ENCODE measurements at places on chromosomes 13 and 19. TPM values are rescaled to one million over a fixed set of nuclear protein-coding genes. Genes with fewer than 3 reads are reported as not detected.

DNA sequence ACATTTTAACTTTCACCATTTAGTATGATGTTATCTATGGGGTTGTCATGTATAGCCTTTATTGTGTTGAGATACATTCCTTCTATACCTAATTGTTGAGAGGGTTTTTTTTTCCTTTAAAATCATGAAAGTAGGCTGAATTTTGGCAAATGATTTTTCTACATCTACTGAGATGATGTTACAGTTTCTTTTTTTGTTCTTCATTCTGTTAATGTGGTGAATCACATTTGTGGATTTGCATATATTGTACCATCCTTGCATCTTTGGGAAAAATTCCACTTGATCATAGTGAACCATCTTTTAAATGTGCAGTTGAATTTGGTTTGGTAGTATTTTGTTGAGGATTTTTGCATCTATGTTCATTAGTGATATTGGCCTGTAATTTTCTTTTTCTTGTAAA lies 29.2 kb downstream of the CCNA1 start:
- no peaks in the 10 kb centered on the region for H3K4me1 ChIP-seq
- no peak for DNase-seq
- no peaks in the 10 kb centered on the region for H3K27me3 ChIP-seq
- H3K36me3 ChIP-seq, result no peaks in the 10 kb centered on the region
- no peak overlapping the region for H3K4me3 ChIP-seq

GRCh38 chr13:98988277-98988676 lies 10.4 kb upstream of the DOCK9 start:
- no peaks in the 10 kb centered on the region for H3K27me3 ChIP-seq
- no peak overlapping the region for H3K4me3 ChIP-seq
- DNase-seq, result no peak
- H3K36me3 ChIP-seq, result no peaks in the 10 kb centered on the region

DNA sequence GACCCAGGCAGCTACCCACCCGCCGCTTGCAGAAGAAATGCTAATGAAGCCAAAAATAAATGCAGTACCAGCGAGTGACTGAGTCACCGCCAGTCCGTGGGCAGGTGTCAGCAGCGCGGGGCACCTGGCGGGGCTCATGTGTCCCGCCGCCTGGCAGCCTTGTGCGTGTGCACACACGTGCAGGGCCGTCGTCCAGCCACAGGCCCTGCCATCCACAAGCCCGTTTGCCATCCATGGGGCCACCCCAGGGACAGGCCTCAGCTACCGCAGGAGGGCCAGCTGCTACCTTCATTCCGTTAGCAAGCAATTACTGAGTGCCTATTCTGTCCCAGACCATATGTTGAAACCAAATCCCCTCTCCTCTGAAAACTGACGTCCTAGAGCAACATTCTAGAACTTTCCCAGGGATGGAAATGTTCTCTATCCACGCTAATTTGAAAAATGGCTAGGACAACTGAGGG lies 20.5 kb downstream of the NCAN start:
- H3K27me3 ChIP-seq, result peaks cover 42% of the 10 kb centered on the region
- no peaks in the 10 kb centered on the region for H3K4me1 ChIP-seq
- no peak overlapping the region for H3K4me3 ChIP-seq

GRCh38 chr19:42202290-42202880 lies 15.1 kb downstream of the DEDD2 start:
- DNase-seq, result no peak
- no peak overlapping the region for H3K4me3 ChIP-seq
- H3K27me3 ChIP-seq, result no peaks in the 10 kb centered on the region
- H3K4me1 ChIP-seq, result peaks cover 54% of the 10 kb centered on the region
- no peak overlapping the region for H3K27ac ChIP-seq

GRCh38 chr13:48066310-48066989 lies 28.5 kb downstream of the MED4 start:
- H3K27ac ChIP-seq, result no peak overlapping the region
- H3K36me3 ChIP-seq, result peaks cover 14% of the 10 kb centered on the region
- H3K27me3 ChIP-seq, result no peaks in the 10 kb centered on the region
- no peak for DNase-seq
- H3K4me1 ChIP-seq, result no peaks in the 10 kb centered on the region

GRCh38 chr19:44857837-44858236 lies 11.7 kb downstream of the NECTIN2 start:
- H3K4me3 ChIP-seq, result no peak overlapping the region
- peak; percentile 33 for DNase-seq
- H3K27ac ChIP-seq, result no peak overlapping the region

Gene PINLYP
- 0.17 TPM for total RNA-seq

Gene GRIN2D
- total RNA-seq, result not detected

GRCh38 chr19:953445-954271 lies 27.8 kb downstream of the ARID3A start:
- H3K27ac ChIP-seq, result no peak overlapping the region
- no peaks in the 10 kb centered on the region for H3K4me1 ChIP-seq
- peak overlapping the region; percentile 39 for H3K4me3 ChIP-seq
- H3K27me3 ChIP-seq, result peaks cover 16% of the 10 kb centered on the region

- H3K36me3 ChIP-seq, result peaks cover 40% of the 10 kb centered on the region
- H3K4me1 ChIP-seq, result no peaks in the 10 kb centered on the region
- peak overlapping the region; percentile 89 for H3K4me3 ChIP-seq
- H3K27ac ChIP-seq, result peak overlapping the region; percentile 66
- no peak for DNase-seq
- no peaks in the 10 kb centered on the region for H3K27me3 ChIP-seq
These were observed 644 bp upstream of the RAVER1 start for GRCh38 chr19:10333758-10334587.
